Activated T-helper 9 cell treated with anti-CD3 and anti-CD28 coated beads, Interleukin-2, amount 50 U/mL, for 16 hours (primary cell): ENCODE measurements at places on chromosomes 2 and 18.

DNA sequence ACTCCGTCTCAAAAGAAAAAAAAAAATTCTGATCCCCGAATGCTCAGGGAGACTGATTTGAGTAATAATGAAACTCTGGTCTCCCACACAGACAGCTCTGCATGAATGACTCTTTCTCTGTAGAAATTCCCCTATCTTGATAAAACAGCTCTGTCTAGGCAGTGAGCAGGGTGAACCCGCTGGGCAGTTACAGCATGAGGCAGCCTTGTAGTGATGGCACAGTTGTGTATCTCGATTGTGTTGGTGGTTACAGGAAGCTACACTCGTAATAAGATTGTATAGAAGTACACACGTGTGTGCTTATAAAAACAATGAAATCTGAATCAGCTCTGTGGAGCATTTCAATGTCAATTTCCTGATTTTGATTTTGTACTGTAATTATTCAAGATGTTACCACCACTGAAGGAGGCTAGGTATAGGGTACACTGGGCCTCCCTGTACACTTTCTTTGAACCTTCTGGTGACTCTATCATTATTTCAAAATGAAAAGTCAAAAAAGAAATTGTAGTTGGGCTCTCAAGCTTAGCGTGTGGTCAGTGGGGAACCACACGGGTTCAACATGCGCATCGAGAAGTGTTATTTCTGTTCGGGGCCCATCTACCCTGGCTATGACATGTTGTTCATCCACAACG is 34.9 kb upstream of the ATP8B1 start:
- peak; percentile 14 for DNase-seq

DNA sequence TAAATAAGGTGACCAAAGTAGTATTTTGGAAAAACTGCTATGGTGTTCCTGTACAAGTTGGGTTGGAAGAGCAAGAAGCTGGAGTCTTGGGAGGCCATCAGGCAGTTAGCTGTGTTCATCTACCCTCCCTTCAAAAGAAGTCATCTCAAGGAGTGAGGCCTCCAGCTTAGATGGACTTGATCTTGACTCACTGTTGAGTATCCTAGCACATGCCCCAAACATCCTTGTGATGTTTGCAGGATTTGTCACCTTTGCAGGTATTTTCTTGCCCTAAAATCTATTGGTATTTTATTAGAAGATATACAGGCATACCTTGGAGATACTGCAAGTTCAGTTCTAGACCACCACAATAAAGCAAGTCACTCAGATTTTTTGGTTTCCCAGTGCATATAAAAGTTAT is 30.2 kb downstream of the RNMT start:
- DNase-seq, result no peak

DNA sequence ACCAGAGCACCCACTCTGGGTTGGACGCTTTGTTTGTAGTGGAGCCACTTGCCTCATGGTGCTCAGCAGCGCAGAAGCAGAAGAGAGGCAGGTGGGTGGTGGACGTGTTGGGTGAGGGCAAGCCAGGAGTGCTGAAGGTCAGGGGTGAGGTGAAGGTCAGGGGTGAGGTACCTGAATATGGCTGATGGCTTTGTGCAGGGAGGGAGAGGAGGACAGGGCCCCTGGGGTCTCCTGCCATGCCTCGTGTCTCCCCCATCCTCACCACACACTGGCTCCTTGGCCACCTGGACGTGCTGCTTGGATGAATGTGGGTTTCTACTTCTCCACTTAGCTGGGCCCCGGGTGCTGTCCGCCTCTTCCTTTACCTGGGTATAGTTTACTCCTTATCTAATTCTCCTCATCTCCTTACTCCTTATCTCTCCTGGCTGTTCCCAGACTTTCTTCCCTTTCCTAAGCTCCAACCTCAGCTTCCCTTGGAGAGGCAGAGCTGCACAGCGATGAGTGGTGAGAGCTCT is 68.1 kb downstream of the DYSF start:
- no peak for DNase-seq

DNA sequence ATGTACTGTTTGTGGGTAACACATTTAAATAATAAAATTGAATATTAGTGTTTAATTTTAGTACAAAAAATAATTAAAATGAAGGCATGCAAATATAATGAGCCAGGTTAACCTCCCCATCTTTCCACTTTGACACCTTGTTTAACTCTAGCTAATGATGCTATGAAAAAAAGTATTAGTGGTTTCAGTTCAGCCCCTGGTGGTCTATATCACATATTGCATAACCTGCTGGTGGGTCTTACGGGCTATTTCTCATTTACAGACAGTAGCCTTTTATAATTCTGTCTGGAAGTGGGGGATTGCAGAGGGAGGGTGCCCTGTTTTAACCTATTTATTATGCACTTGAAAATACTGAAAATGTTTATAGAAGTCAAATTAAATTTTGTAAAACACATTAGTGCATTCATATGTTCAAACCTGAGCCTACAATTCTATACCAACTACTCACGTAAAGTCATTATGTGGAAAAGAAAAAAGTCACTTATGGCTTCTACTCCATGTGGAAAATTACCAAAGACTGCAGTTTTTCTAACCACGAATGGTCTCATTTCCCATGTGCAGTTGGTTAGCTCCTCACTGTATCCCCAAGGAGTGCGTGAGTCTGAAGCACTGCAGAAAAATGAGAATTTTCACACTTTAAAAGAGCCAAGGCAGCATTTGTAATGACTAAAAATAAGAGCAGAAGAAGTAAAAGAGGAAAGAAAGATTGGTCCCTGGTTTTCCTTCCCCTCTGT is 381.0 kb downstream of the MTX2 start:
- no peak for DNase-seq

DNA sequence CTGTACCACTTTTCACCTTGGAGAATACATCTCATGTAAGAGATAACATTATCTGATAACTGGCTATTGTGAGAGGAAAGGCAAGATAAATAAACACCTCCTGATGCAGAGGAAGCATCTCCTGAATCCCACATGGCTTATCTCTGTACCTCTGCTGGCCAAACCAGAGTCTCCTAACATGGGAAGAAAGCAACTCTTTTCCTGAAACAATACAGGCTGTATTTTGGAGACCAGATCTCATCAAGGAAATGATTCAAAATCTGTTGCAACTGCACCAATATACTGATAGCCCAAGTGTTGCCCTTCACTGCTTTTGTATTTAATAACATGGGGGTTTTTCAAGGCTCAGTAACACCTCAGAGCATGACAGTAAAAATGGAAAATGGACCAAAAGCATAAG is 106.9 kb downstream of the MREG start:
- no peak for DNase-seq

- DNase-seq, result no peak
Observed at GRCh38 chr18:59821983-59822382, 77.8 kb upstream of the PMAIP1 start.

- DNase-seq, result no peak
Observed at GRCh38 chr2:151238527-151239487, 22.9 kb downstream of the RBM43 start.

- no peak for DNase-seq
Observed at GRCh38 chr2:73386342-73386868, 769 bp downstream of the ALMS1 start.

DNA sequence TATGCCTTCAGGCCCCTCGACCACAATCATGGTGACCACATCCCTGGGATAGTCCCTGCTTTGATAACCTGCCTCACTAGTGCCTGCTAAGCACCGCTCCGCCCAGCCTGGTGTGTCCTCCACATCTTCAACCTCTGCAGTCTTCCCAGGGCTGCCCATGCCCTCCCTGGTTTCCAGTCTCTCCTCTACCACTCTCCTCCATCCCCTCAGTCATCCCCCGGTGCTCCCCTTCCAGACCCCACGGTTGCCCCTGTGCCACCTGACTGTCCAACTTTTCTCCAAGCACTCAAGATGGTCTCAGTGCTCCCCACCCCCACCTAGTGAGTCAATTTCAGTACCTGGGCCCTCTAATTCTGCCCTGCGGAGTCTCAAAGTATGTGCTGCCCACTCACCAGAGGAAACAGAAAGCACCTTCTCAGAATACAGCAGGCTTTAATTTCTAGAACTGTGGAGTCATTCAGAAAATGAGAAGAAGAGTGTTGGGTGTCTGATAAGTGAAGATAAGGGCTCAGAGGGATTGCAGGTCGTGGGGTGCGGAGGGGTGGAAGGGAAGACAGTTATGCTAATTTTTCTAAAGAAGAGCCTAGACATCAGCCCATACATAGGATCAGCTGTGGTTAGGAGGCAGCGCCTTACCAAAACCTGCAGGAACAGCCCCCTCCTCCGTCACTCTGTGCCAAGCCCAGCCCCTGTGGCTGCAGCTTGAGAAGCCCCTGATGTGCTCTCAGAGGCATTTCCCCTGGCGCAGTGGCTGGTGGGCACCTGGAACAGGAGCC is 53.6 kb upstream of the CAB39 start:
- DNase-seq, result peak; percentile 49

GRCh38 chr2:88597168-88597567 is 30.1 kb downstream of the EIF2AK3 start:
- no peak for DNase-seq

DNA sequence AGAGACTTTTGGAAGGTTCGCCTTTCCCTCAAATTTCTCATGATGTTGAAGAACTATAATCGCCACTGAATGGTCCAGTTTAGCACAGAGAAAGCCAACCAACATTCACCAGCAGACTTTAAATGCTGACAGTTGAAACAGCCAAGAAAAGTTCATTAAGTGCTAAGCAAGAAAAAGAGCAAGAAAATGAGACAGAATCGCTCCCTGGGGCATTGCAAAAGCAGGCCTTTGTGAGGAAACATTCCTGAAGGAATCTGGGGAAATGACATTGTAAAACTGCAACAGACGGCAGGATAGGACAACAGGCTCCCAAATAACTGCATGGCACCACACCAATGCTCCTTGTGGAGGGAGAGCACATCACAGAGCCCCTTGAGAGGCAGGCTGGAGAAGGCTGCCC is 269.3 kb upstream of the ID2 start:
- no peak for DNase-seq

GRCh38 chr18:70289351-70290312 is 787 bp downstream of the SOCS6 start:
- no peak for DNase-seq

GRCh38 chr2:214088536-214088935 is 322.3 kb upstream of the VWC2L start:
- DNase-seq, result no peak

GRCh38 chr2:53768242-53768542 is 588 bp downstream of the CHAC2 start:
- no peak for DNase-seq

DNA sequence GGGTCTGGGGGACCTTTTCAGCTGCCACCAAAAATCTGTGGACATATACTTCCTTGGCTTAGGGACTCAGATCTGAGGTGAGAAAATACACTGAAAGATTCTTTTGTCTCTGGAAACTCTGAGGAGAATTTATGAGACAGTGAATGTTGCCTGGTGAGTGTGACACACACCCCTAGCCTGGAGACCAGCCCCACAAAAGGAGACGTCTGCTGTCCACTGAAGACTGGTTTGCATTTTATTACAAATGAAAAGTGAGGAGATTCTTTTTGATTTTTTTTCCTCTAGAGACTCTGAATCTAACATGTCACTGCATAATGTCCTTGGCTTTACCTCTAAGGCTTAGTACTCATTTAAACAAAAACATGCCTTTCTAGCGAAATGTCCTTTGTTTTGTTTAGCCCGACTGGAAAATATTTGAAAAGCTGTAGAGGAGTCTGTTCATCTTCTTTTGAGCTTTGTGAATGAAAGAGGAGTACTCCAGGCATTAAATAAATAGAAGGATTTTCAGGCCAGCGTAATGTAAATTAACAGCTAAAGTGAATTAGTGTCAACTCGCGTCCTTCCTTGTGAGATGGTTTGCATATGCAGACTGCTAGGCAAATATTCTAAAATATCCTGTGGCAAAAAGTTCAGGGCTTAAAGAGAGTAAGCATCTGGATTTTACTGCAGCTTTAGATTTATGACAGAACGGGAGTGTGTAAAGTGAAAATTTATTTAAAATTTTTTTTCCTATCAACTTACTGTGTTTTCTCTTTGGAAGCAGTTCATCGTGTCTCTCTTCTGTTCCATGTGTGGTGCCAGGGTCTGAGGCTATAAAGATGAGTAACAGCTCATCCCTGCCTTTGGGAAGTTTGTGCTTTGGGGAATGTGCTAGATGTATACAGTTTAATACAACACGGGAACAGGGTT is 125.4 kb downstream of the VWA3B start:
- DNase-seq, result no peak

DNA sequence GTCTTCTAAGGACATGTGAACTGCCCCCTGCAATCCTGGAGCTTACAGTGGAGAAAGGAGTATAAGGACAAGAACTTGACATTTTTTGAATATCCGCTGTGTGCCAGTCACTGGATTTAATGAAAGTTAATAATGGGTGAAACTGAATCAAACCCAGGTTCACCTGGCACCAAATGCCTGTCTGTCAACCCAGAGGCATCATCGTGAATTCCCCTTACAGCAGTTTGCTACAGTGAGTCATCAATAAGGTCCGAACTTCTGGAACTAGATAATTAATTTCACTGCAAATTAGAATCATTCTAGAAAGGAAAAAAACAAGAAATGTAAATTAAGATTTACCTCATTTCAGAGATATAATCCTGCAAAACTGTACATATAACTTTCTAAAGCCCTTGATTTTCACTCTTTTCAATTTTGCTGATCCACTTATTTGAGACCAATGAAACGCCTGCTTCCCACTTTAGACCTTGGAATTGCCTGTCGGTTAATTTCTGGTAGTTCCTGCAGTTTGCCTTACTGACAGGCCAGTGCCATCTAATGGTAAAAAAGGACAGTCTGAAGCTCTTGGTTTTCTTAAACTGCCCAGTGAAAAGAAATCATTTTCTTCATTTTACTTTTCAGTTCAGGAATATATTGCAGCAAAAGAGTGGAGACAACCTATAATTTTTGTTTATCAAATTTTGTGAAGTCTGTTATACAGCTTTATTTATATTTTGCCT is 8.2 kb downstream of the DSG2 start:
- DNase-seq, result no peak

- no peak for DNase-seq
Observed at GRCh38 chr2:150575861-150576260, 88.4 kb upstream of the RND3 start.

- no peak for DNase-seq
Observed at GRCh38 chr2:1738646-1739302, 5.5 kb downstream of the PXDN start.

GRCh38 chr2:238509151-238509835 is 82.6 kb downstream of the ASB1 start:
- DNase-seq, result no peak
